ENCODE measurements at places on chromosomes 7 and 10. TPM values are rescaled to one million over a fixed set of nuclear protein-coding genes. Genes with fewer than 3 reads are reported as not detected.

DNA sequence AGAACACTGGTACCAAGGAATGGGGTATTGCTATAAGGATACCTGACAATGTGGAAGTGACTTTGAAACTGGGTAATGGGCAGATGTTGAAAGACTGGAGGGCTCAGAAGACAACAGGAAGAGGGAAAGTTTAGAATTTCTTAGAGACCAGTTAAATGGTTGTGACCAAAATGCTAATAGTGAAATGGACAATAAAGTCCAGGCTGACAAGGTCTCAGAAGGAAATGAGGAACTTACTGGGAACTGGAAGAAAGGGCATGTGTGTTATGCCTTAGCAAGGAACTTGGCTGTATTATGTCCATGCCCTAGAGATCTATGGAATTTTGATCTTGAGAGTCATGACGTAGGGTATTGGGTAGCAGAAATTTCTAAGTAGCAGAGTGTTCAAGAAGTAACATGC is 38.0 kb downstream of the FAM149B1 start:
- DNase-seq, result no peak

- no peak for DNase-seq
Observed at GRCh38 chr10:21757185-21757901, 223.3 kb downstream of the MLLT10 start.

DNA sequence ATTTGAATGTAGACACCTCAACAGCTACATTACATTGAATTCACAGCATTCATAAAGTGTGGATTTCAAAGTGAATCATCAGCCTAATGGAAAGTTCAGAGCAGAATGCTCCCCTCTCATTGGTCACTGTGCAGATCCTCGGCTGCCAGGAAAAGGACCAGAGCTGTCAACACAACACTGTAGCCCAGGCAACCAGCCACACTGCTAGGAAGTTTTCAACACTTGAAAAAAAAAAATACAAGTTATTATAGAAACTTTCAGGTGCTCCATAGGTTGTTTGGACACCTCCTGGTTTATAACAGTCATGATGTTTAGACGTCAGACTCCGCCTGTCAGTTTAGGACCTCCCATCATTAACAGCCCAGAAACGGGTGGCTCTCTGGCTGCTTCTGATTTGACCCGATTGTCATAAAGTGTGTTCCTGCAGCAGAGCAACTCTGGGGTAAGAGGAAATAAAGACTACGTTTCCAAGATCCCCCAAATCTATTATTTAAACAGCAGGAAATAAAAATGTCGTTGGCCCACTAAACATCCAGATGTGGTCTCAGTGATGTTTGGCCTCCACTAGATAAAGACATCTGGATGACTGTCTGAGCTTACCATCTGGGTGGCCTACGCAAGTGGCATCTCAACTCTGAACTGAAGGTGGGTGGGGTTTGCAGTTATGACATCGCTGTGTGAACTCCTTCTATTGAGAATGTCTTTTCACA is 117.4 kb downstream of the CABCOCO1 start:
- DNase-seq, result no peak

- no peak for DNase-seq
Observed at GRCh38 chr10:114374053-114374791, 30.1 kb downstream of the AFAP1L2 start.

DNA sequence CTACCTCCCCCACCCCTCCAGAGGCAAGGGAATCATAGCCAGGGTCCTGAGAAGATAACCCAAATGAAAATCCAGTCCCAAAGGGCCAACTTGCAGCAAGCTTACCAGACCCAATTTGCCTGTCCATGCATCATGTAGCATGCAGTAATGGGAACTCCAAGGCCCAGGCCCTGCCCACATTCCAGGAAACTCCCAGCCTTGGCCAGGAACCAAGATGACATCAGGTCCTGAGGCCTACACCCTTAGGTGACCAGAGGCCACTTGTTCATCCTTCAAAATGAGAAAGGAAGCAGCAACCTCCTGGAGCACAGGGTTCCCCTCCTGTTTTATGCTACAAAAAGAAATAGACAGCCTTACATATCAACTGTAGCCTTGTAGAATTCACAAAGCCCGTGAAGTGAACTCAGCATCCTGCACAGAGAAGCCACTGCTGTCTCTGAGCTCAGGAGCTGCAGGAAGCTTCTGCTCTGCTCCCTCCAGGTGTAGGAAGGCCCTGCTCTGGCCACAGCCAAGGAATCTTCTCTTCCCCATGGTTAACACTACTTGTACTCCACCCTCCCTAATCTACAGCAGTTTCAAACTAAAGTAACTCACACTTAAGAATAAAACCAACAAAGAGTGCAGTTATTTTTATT is 30.3 kb upstream of the GRB10 start:
- DNase-seq, result no peak

- no peak for DNase-seq
Observed at GRCh38 chr10:114635797-114636550, 22.1 kb downstream of the ABLIM1 start.

- no peak for DNase-seq
Observed at GRCh38 chr7:29988424-29989256, 961 bp downstream of the SCRN1 start.

DNA sequence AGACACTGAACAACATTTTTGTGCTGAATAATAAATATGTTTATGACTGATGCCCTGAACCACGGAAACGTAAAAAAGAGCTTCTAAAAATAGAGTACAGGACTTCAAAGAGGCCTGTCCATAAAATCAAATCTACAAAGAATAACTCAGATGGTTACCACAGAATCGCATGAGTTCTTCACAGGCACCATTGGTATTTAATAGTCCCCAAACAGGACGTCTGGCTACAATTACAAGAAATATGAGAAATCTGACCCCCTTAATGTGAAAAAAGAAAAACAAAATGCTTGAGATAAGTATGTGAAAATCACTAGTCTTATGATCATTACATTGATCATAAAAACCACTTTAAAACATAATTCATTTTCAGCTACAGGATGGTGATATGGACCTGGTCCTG is 20.8 kb downstream of the CYTH3 start:
- DNase-seq, result no peak

GRCh38 chr10:14328881-14329672 is 1.6 kb downstream of the FRMD4A start:
- DNase-seq, result no peak

GRCh38 chr7:122643250-122643649 is 55.7 kb downstream of the RNF133 start:
- DNase-seq, result no peak

DNA sequence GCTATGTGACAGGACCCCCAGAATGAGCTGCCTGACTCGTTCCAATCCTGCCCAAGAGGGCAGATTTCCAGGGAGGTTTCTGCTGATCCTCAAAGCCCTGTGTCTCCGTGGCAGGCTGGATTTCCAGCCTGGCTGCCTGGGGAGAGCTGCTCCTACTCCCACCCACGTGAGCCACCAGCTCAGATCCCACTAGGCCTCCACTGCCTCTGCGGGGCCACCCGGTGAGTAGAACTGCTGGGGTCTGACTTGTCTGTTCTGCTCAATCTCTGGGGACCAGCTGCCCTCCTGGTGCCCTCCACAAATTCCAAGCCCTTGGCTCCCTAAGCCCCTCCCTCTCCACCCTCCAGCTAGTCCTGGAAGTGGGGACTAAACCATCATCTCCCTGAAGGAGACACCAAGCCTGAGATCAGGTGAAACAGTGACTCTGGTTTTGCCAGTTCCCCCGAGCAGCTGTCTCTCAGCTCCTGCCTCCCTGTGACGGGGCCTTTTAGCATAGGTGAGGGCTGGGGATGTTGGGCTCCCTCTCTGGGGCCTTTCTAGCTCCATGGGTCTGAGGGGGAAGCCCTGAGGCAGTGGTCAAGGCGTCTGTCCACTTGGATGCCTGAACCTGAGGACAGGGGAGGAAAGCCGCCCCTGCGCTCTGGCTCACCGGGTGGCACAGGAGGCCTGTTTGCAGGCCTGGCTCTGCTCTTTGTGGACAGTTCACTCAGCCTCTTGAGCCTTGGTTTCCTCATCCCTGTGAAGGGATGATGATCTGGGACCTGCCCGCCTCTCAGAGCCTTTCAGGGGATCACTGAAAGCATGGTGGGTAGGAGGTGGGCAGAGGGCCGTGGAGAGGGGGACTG is 5.6 kb downstream of the FAM241B start:
- no peak for DNase-seq

DNA sequence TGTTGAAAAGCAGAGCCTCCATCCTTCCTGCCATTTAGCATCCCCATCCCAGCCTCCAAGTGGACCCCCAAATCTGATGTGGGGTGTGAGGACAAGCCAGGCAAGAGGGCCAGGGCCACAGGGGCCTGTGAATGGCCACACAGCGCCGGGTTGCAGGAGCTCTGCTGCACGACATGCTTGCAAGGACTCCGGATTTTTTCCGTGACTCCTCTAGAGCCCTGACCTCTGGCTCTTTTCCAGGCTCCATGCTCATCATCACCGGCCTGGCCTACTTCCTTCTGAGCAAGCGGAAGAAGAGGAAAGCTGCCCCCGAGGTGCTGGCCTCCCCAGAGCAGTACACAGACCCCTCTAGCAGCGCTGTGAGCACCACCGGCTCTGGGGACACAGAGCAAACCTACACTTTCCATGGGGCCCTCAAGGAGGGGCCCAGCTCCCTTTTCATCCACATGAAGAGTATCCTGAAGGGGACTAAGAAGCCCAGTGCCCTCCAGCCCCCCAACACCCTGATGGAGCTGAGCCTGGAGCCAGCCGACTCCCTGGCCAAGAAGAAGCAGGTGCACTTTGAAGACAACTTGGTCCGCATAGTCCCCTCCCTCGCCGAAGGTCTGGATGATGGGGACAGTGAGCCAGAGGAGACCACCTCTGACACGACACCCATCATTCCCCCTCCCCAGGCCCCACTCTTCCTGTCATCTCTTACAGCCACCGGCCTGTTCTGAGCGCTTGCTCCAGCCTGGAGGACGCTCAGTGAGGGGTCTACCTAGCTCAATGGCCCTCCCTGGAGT is 23.5 kb downstream of the TMEM72 start:
- no peak for DNase-seq

DNA sequence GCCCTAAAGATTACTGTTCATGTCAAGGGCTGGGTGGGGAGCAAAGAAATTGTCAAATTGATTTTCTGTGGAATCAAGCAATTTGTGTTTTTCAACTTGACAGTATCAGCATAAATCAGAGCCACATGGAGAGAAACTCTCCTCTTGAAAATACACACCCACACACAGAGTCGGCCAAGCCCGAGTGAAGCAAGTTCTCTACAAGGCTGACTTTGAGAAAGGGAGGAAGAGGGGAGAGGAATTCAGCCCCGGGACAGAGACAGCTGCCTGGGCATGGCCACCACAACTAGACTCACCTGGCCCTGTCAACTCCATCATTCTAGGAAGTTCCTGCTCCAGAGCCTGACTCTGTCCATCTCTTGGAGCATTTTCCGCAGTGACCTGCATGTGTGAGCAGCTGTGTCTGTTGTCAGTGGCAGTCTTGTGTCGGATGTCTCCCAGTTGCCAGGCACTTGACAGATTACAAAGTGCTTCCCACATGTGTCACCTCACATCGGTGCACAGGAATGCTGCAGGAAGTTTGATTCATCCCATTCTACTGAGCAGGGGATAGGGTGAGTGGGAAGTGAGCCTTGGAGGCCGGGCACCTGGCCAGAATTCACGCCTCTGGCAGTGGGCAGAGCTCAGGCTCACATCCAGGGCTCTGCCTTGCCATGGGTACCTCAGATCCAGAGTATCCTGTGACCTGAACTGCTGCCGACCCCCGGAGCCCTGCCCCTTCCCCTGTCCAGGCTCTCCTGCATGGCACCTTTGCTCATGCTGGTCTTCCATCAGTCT is 37.9 kb downstream of the ADAM12 start:
- DNase-seq, result no peak

- no peak for DNase-seq
Observed at GRCh38 chr10:48800007-48800675, 115.5 kb downstream of the WDFY4 start.

DNA sequence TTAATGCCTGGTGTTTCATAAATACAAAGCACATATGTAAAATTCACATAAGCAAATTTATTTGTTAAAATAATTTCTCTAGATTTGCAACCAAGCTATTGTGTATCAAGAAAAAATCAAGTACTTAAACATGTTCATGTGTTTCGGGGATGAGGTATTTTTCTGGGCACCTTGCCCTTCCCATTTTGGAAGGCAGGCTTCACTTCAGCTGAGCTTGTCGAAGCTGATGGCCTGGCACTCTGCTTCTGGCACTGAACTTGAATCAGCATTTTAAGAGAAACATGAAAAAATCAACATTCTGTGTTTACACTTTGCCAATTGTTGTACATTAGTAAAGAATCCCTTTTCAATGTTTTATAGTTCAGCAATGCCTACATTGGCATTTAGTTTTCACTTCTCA is 179.1 kb upstream of the STEAP4 start:
- no peak for DNase-seq

GRCh38 chr10:130958981-130959751 is 352.4 kb downstream of the TCERG1L start:
- no peak for DNase-seq

DNA sequence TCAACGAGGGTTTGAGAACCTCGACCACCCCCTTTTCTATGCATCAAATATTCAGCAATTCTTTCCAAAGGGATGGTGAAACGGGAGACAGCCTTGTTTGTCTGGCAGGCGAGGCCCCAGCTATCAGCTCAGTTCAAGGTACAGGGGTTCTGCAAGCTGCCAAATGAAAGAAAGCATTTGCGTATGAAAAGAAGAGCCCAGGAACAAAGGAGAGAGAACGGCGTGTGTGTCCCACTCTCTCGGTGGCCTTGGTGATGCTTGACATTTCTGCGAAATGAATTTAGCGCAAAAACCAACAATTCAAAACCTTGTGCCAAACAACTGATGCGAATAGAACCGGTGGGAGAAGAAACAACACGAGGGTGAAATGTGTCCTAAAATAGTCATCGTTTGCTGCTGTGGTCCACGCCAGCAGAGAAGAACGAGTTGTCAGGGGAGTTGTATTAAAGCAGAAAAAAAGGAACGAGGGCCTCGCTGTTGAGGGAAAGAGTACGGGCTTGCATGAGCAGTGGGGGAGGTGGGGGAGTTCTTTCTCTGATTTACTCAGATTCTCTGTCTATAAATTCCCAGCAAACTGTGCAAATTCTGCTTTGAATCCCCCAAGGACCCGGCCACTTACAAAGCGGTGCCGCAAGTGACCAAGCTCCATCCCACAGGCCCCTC is 97.7 kb downstream of the TMEM130 start:
- DNase-seq, result no peak

GRCh38 chr7:157238087-157238486 is 98.7 kb upstream of the DNAJB6 start:
- no peak for DNase-seq

- DNase-seq, result no peak
Observed at GRCh38 chr7:115748123-115748738, 282.3 kb downstream of the TFEC start.

The PNPLA8 gene
- 40.4 TPM for total RNA-seq

The TRIM73 gene
- 5.4 TPM for total RNA-seq

The LMOD2 gene
- total RNA-seq, result not detected

The HABP2 gene
- total RNA-seq, result not detected

The BEND7 gene
- 26.8 TPM for total RNA-seq

The LRRN3 gene
- 2.0 TPM for total RNA-seq

The SFTPA1 gene
- not detected for total RNA-seq

The GNG11 gene
- 33.2 TPM for total RNA-seq

The CHCHD2 gene
- 249 TPM for total RNA-seq
